ENCODE measurements at places on chromosomes 5 and 9.

DNA sequence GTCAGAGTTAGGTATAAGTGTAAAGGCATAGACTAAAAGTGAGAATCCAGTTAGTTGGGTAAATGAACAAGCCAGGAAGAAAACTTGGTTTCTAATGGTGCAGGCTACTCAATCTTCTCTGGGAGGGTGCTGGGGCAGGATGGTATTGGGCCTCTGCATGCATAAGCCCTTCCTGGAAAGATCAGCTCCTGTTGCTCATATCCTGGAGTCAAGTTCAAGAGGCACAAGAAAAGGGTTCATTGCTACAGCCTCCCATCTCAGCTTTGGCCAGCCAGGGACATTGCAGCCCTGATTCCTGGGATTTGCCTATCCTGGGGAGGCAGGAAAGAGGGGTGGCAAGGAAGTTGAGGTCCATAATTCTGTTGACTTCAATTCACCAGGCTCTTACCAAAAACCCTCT lies 40.7 kb upstream of the ATP6V1G1 start:
- no peak for DNase-seq

GRCh38 chr9:77949751-77950436 lies 81.7 kb downstream of the GNAQ start:
- no peak for DNase-seq

- DNase-seq: no peak
Measured at GRCh38 chr9:71665247-71665646, 103.1 kb downstream of the CEMIP2 start.

GRCh38 chr5:10685115-10685521 lies 75.9 kb downstream of the DAP start:
- no peak for DNase-seq

DNA sequence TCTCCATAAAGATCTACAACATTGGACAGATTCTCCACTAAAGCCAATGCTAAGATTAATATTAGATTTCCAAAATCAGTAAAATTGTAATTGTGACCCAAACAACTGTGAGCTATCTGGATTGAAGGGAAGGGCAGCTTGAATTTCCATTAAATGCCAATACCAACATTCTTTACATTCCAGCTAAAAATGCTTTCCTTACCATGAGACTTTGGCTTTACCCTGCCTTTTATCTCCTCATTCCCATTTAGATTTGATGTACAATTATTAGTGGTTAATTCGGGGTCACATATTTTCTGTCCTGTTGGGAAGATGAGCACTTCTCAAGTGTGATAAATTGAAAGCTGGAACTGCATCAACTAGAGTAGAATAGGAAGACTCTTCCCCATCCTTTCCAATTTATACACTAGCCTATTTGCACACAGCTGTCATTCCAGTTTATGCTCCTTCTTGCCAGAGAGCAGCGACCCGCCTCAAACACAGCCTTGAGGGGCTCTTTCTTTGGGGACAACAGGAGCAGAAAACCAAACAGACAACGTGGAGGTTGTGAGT lies 33.1 kb upstream of the MYOT start:
- no peak for DNase-seq

DNA sequence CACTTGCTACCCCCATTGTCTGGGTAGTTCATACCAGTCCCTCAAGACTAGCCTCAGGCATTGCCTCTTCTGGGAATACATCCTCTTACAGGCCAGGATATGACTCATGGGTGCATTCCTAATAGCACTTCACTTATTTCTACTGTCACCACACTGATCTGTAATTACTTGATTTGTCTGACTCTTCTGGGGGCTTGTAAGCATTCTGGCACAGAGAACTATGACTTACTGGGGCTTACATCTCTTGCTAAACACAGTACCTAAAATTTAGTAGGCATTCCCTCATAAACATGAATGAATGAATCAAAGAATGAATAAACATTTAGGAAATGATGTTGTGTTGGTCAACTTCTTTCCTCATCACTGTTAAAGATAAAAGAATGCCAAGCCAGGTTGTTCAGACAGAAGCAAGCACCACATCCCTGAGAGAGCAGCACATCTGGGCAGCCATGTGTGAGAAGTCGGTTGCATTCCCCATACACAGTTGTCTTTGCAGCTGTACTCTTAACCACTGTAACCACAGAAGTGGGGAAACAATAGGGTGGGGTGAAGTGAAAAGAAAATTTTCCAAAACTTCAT lies 27.6 kb downstream of the IL7R start:
- no peak for DNase-seq

- DNase-seq: no peak
Measured at GRCh38 chr5:73135429-73136054, 15.2 kb downstream of the TMEM171 start.

DNA sequence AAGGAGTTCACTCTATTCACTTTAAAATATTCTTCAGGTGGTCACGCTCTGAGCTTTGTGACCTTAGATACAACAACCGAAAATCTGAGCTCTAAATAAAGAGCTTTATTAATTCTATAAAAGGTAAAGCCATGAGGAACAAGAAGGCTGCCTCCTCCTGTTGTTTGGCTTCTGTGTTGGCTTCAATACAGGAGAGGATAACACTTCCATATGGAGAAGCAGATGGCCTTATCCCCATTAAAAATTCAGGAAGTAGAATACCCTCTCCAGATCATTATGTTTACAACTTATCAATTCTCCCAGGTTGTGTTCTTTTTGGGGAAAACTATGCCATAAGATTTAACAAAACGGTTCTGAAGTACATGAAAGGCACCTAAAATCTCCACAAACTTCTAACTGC lies 128.4 kb downstream of the TTC39B start:
- no peak for DNase-seq

DNA sequence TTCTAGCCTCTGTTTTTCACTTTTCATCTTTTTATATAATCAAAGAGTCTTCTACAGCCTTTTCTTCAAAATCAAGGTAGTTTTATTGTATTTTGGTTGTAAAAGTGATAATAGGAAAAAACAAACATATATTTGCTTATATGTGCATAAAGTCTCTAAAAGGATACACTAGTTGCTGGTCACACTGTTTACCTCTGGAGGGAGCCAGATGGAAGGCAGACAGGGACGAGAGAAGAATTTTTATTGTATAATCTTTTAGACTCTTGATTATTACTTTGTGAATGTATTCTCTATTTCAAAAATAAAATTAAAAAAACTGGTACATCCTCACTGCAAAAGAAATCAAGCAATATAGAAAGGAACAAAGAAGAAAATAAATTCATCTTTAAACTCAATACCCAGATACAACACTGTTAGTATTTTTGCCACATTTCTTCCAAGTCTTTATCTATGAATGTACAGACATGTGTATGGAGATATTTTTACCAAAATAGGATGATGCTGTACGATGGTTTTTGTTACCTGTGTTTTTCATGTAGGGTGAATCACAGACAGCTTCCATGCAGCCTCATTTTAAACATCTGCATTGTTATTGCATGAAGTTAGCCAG lies 6.1 kb upstream of the RNF183 start:
- DNase-seq: no peak

DNA sequence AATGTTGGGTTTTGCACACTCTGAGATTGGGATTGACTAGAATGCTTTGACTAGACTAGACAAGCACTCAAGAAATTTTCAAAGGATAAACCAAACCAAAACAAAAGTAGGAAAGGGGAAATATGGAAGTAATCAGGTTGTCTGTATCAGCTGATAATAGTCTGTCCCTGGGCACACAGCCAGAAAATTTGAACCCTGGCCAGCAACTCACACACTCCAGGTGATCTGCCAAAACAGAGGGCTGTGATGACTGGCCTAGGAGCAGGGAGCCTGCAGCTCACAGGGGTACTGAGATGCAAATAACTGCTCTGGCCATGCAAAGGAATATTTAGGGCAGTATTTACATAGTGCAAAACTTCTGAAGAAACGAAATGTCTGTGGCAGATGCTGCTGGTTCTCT lies 112.3 kb upstream of the SMIM23 start:
- no peak for DNase-seq

Measured in left ventricle myocardium superior (tissue), 1 donor.